Activated T-cell treated with anti-CD3 and anti-CD28 coated beads, Interleukin-2, amount 50 U/mL, for 24 hours (primary cell): ENCODE measurements at places on chromosomes 4 and X.

DNA sequence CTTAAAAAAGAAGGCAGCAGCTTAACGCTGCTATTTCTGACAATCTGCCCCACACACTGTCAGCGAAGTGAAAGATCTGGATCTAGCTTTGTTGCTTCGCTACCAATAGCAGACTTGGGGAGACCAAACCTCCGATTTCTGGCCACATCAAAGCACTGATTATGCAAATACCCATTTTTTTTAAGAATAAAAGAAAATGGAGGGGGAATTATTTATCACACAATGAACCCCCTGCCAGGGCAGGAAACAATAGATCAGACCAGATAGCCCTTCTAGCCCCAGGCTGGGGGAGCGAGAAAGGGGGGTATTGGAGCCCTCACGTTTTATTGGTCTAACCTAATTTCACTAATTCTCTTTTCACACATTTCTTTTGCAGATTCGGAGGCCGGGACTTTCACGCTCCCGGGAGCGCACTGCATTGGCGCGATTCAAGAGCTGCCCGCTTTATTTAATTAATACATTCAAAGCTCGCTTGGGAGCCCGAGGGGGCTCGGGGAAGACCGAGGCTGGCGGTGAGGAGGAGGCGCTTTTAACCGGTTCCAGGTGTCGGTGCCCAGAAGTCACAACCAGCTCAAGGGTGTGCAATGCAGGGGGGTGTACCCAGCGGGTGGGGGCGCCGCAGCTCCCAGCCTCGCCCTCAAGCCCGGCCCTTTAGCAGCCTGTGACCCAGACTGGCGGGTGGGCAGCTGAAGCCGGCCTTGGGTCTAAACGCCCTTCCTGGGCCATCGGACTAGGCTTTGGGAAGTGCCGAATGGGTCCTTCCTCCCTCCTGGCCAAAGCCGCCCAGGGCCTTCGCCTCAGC, 5.5 kb downstream of the NEUROG2 start:
- H3K4me1 ChIP-seq = peaks cover 42% of the 10 kb centered on the region
- H3K36me3 ChIP-seq = peaks cover 2% of the 10 kb centered on the region
- peak overlapping the region; percentile 56 for H3K4me3 ChIP-seq
- DNase-seq = peak; percentile 34

DNA sequence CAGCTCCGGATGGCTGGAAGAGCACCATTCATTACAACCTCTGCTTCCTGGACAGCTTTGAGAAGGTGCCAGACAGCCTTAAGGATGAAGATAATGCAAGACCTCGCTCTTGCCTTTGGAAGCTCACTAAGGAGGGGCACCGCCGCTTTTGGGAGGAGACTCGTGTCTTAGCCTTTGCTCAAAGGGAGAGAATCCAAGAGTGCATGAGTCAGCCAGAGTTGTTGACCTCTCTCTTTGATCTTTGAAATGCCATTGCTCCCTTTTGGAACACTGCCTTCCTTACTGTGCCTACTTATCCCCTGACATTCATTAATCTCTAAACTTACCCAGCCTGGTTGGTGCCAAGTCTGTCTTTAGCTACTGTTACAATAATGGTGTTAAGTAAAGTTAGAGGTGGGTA, 1.2 kb downstream of the FOXR2 start:
- H3K27ac ChIP-seq = no peak overlapping the region
- H3K4me3 ChIP-seq = no peak overlapping the region
- DNase-seq = no peak
- peaks cover 57% of the 10 kb centered on the region for H3K27me3 ChIP-seq
- H3K36me3 ChIP-seq = no peaks in the 10 kb centered on the region

GRCh38 chr4:103634236-103634635, 85.5 kb downstream of the TACR3 start:
- no peaks in the 10 kb centered on the region for H3K36me3 ChIP-seq
- DNase-seq = no peak
- no peaks in the 10 kb centered on the region for H3K4me1 ChIP-seq
- no peak overlapping the region for H3K27ac ChIP-seq
- no peaks in the 10 kb centered on the region for H3K27me3 ChIP-seq

GRCh38 chr4:57544811-57545654, 434.8 kb upstream of the IGFBP7 start:
- no peak overlapping the region for H3K4me3 ChIP-seq
- no peak overlapping the region for H3K27ac ChIP-seq
- no peaks in the 10 kb centered on the region for H3K36me3 ChIP-seq
- no peaks in the 10 kb centered on the region for H3K4me1 ChIP-seq
- no peaks in the 10 kb centered on the region for H3K27me3 ChIP-seq

DNA sequence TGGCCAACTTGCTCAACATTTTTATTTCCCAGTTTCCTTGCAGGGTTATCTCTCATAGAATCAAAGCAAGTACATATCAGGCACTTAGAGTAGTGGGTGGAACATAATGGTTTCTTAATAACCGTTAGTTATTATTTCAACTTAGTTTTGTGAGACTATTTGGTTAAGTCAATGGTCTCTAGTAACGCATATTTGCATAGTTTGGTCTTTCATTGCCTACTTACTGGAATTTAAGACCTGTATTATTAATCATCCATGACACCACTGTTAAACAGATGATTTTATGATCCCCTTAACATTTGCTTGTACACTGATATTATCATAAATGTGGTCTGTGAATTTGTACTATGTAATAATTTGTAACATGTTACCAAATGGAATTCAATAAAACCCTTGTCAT, 70.9 kb upstream of the SMIM31 start:
- no peaks in the 10 kb centered on the region for H3K4me1 ChIP-seq
- H3K4me3 ChIP-seq = no peak overlapping the region
- H3K27me3 ChIP-seq = no peaks in the 10 kb centered on the region
- H3K27ac ChIP-seq = no peak overlapping the region
- H3K36me3 ChIP-seq = no peaks in the 10 kb centered on the region

DNA sequence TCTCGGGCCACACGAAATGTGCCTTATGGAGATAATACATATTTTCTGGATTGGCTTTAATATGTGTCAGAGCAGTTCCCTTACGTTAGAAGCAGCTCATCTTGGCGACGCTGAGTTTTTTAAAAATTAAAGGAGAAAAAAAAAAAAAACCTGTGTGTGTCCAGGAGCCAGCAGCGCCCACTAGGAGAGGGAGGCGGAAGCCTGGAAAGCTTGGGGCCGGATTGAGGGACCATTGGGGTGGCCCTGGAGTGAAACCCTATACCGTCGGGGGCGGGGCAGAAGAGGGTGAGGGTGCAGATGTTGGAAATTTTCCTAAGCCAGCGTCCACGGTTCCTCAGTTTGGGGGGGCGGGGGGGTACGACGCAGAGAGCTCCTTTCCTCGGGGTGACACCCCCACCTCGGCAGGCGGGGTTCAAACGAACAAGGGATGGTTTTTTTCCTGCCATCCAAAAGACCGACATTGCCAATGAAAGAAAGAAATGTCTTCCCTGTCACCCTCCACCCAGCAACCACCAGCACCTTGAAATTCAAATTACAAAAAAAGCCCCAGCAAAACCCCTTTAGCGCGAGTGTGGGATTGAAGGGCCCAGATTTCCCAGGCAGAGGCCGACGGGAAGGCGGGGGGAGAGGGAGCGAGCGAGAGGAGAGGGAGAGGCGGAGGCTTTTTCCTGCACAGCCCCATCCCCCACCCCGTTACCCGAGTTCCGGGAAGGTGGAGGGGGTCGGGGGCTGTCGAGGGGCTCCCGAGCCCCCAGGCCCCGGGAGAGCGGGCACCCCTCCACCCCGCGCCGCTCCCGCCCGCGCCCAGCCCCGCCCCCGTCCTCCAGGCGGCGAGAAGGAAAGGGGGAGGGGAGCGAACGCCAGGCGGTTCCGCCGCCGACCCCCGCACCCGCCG, 859 bp downstream of the SMARCA1 start:
- peaks cover 5% of the 10 kb centered on the region for H3K4me1 ChIP-seq
- peaks cover 43% of the 10 kb centered on the region for H3K27me3 ChIP-seq
- H3K36me3 ChIP-seq = no peaks in the 10 kb centered on the region

- H3K27ac ChIP-seq = no peak overlapping the region
- H3K4me3 ChIP-seq = no peak overlapping the region
- H3K27me3 ChIP-seq = no peaks in the 10 kb centered on the region
- H3K4me1 ChIP-seq = no peaks in the 10 kb centered on the region
Observed at GRCh38 chr4:14364953-14365536, 637.2 kb upstream of the CPEB2 start.

DNA sequence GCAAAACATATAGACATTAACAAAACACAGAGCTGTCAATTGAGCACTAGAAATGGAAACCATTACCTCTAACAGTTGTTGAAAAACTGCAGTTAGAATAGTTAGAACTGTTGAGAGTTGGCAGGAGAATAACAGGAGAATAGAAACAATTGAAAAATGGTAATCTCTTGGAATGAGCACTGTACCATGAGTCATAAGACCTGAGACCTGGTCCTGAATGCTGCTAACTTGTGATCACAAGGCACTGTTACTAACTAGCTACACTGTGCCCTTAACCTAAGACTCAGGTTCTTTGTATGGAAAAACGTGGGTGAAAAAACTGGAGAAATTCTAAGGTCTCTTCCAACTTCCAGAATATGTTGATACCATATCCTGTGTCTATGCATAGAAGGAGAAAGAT, 29.3 kb downstream of the FAM114A1 start:
- no peaks in the 10 kb centered on the region for H3K27me3 ChIP-seq
- no peak overlapping the region for H3K27ac ChIP-seq
- H3K4me3 ChIP-seq = no peak overlapping the region
- no peak for DNase-seq
- no peaks in the 10 kb centered on the region for H3K36me3 ChIP-seq

GRCh38 chrX:103533511-103534216, 14.4 kb upstream of the RAB40A start:
- H3K4me3 ChIP-seq = peak overlapping the region; percentile 54
- peaks cover 3% of the 10 kb centered on the region for H3K4me1 ChIP-seq
- no peak overlapping the region for H3K27ac ChIP-seq
- H3K36me3 ChIP-seq = no peaks in the 10 kb centered on the region
- peak; percentile 82 for DNase-seq
- peaks cover 44% of the 10 kb centered on the region for H3K27me3 ChIP-seq

GRCh38 chrX:107482046-107482445, 32.6 kb downstream of the FRMPD3 start:
- H3K27ac ChIP-seq = no peak overlapping the region
- H3K36me3 ChIP-seq = no peaks in the 10 kb centered on the region
- peaks cover 38% of the 10 kb centered on the region for H3K27me3 ChIP-seq
- peaks cover 3% of the 10 kb centered on the region for H3K4me1 ChIP-seq
- no peak overlapping the region for H3K4me3 ChIP-seq

DNA sequence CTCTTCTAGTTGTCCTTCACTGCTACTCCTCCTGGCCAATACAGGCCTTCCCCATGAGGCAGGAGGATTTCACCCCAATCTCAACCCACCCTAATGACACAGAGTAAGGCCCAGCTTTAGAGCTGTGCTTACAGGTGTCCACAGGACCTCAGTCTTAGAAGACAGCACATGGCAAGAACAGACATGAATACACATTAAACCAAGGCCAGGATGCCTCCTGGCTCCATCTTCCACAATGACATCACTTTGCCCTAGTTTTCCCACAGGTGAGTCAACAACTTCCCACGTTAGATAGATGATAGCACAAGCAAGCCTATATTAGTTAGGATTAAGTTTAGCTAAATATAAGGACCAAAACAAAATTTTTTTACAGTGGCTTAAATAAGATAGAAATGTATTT, 63.8 kb upstream of the NOCT start:
- no peak overlapping the region for H3K27ac ChIP-seq
- peaks cover 8% of the 10 kb centered on the region for H3K4me1 ChIP-seq
- no peak for DNase-seq
- H3K4me3 ChIP-seq = no peak overlapping the region

GRCh38 chr4:38620065-38620464, 43.9 kb upstream of the KLF3 start:
- no peak overlapping the region for H3K4me3 ChIP-seq
- H3K36me3 ChIP-seq = no peaks in the 10 kb centered on the region
- H3K4me1 ChIP-seq = peaks cover 11% of the 10 kb centered on the region
